Ovary (tissue), 10 donors: ENCODE measurements at places on chromosomes 6 and 20. TPM values are rescaled to one million over a fixed set of nuclear protein-coding genes. Genes with fewer than 3 reads are reported as not detected.
A peak's percentile ranks its signal among the peaks of the same experiment; 100 is the strongest.

ZNF165 gene
- polyA plus RNA-seq = 0.61 TPM

HMGA1 gene
- 2.4 TPM for polyA plus RNA-seq

DNA sequence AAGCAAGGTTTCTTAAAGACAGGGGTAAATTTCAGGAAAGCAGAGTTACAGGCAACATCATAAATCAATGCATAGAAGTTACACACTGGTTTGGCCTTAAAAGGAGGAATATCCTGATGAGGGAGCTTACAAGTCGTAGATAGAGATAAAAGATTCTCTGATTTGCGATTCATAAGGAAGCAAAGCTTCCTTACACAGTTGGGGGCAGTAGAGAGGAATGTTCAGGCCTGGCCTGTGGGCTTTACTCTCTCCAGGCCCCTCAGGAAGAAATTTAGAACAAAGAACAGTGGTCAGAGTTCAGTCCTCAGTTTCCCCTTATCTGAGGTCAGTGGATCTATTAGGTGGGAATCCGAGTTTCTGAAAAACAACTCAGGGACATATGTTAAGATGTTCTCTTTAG is 19.3 kb downstream of the HLA-C start:
- H3K4me1 ChIP-seq = no peaks in the 10 kb centered on the region
- H3K4me3 ChIP-seq = no peak overlapping the region
- H3K27ac ChIP-seq = no peak overlapping the region
- H3K27me3 ChIP-seq = no peaks in the 10 kb centered on the region
- DNase-seq = no peak

DNA sequence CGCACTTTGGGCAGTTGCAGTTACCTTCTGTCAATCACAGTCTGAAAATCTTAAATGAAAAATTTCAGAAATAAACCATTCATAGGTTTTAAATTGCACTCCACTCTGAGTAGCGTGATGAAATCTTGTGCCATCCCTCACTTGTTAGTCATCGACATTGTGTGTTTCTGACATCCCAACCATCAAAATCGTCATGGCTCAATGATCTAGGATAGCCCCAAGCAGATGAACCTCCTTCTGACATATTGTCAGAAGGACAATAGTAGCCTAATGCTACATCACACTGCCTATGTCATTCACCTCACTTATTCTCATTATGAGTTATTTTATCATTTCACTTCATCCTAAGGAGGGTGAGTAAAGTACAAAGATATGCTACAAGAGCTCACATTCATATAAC is 284.8 kb downstream of the PTPRK start:
- no peaks in the 10 kb centered on the region for H3K27me3 ChIP-seq
- DNase-seq = no peak
- no peak overlapping the region for H3K27ac ChIP-seq
- H3K4me3 ChIP-seq = no peak overlapping the region

TRIM15 gene
- polyA plus RNA-seq = not detected

IL17A gene
- polyA plus RNA-seq = not detected

- H3K27ac ChIP-seq = no peak overlapping the region
- DNase-seq = no peak
- no peak overlapping the region for H3K4me3 ChIP-seq
- no peaks in the 10 kb centered on the region for H3K27me3 ChIP-seq
These were observed 521 bp upstream of the LKAAEAR1 start for GRCh38 chr20:64084685-64085152.

RAET1L gene
- not detected for polyA plus RNA-seq

- H3K36me3 ChIP-seq = no peaks in the 10 kb centered on the region
- DNase-seq = no peak
- H3K27me3 ChIP-seq = no peaks in the 10 kb centered on the region
- H3K4me3 ChIP-seq = no peak overlapping the region
- no peak overlapping the region for H3K27ac ChIP-seq
- no peaks in the 10 kb centered on the region for H3K4me1 ChIP-seq
These were observed 159.4 kb downstream of the SIM1 start for GRCh38 chr6:100305209-100305869.

CTAGE9 gene
- polyA plus RNA-seq = not detected

GRCh38 chr20:17738154-17738553 is 38.4 kb downstream of the BANF2 start:
- H3K36me3 ChIP-seq = no peaks in the 10 kb centered on the region
- no peaks in the 10 kb centered on the region for H3K27me3 ChIP-seq
- H3K27ac ChIP-seq = no peak overlapping the region
- H3K4me3 ChIP-seq = no peak overlapping the region

DNA sequence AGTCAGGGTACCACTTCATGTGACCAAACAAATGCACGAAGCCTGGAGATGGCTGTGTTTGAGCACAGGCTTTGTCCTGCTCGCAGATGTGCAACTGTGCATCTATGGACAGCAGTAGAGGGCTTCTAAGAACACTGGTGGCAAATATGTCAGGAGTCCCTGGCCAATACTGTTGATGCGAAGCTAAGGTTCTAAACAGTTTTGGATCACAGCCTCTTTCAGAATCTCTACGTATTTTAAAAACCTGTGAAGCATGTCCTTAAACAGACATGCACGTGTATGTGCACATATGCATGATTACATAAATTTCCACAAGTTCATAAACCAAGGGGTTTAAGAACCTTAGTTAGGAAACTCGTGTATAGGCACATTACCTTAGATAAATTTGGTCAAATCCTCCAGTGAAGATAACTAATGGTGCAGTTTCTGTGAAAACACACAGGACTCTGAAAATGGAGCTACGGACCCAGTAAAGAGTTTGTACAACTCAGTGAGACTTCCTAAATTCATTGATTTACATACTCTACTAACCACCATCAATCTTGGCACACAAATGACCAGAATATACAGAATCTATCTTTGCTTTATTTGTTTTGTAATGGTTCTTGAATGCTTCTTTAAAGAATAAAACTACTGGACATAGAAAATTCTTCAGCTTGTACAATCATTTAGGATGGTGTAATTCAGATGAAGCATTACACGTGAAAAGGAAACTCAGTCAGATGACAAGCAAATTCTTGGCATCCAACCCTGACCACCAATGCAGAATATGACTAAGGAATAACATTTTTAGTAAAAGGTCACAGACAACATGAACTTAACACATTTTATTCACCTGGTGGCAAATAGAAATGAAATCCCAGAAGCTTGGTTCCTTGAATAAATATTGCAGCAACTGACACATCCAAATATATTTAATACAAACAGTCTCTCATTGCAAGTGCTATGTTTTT is 27.4 kb downstream of the KCNQ5 start:
- no peaks in the 10 kb centered on the region for H3K27me3 ChIP-seq
- H3K4me3 ChIP-seq = no peak overlapping the region
- H3K36me3 ChIP-seq = no peaks in the 10 kb centered on the region

DNA sequence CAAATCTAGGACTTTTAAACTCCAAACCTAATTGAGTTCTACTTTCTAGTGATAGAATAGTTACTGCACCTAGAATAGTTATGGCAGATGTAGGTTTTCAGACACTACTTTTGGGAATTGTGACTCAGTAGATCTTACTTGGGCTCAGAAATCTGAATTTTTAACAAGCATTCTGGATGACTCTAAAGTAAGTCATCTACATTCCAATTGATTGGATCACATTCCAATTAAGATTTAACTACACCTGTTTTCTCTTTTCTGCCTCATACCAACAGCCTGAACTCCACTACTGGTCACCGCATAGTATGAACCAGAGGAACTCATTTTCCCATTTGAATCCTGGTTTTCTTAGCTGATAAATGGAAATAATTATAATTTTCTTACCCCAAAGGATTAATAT is 49.5 kb upstream of the TFAP2D start:
- H3K36me3 ChIP-seq = no peaks in the 10 kb centered on the region
- H3K27me3 ChIP-seq = no peaks in the 10 kb centered on the region
- H3K4me1 ChIP-seq = no peaks in the 10 kb centered on the region
- H3K27ac ChIP-seq = no peak overlapping the region
- H3K4me3 ChIP-seq = no peak overlapping the region
- no peak for DNase-seq

DNA sequence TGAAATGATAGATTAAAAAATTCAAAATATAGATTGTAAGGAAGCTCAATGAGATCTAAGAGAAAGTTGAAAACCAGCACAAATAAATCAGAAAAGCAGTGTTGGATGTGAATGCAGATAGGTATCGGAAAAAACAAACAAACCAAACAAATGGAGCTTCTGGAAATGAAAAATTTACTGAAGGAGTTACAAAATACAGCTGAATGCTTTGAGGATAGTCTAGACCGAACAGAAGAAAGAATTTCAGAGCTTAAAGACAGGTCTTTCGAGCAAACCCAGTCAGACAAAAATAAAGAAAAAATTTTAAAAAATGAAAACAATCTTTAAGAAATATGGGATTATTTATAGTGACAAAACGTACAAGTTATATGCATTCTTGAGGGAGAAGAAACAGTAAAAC is 146.7 kb downstream of the FAM83B start:
- no peak overlapping the region for H3K27ac ChIP-seq
- H3K4me1 ChIP-seq = no peaks in the 10 kb centered on the region
- DNase-seq = no peak
- H3K36me3 ChIP-seq = no peaks in the 10 kb centered on the region
- H3K27me3 ChIP-seq = no peaks in the 10 kb centered on the region

DNA sequence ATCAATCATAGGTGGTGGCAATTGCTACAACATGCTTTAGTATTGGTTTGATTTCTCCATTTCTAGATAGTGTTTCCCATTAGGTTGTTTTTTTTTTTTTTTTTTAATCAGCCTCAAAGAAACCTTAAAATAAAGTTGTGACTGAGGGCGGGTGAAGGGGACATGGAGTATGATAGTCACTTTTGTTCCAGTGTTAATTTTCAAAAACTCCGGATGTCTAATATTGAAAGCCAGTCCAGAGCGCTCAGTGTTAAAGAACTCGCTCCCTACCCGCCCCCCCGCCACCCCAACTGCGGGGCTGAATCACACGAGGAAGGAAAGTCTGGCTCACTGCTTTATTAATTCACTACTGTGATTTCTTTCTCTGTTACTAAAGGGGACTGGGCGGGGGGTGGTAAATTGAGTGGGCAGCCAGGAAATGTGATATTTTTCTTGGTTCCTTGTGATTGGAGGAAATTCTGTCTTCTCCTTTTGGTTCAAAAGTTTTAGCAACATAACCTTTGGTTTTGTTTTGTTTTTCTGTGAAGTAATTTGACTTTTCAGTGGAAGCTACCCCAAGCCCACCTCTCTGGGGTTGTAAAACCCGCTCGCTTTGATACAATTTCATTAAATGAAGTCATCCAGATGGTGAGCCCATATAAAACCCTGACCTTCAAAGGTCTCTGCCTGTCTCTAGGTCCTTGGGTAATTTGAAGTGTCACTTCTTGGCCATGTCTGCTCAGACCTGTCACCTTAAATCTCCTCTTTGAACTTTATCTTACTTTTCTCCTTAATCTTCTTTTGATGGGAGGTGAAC is 38.0 kb downstream of the TNFAIP3 start:
- no peaks in the 10 kb centered on the region for H3K27me3 ChIP-seq
- no peaks in the 10 kb centered on the region for H3K36me3 ChIP-seq
- H3K4me1 ChIP-seq = no peaks in the 10 kb centered on the region
- DNase-seq = no peak

DNA sequence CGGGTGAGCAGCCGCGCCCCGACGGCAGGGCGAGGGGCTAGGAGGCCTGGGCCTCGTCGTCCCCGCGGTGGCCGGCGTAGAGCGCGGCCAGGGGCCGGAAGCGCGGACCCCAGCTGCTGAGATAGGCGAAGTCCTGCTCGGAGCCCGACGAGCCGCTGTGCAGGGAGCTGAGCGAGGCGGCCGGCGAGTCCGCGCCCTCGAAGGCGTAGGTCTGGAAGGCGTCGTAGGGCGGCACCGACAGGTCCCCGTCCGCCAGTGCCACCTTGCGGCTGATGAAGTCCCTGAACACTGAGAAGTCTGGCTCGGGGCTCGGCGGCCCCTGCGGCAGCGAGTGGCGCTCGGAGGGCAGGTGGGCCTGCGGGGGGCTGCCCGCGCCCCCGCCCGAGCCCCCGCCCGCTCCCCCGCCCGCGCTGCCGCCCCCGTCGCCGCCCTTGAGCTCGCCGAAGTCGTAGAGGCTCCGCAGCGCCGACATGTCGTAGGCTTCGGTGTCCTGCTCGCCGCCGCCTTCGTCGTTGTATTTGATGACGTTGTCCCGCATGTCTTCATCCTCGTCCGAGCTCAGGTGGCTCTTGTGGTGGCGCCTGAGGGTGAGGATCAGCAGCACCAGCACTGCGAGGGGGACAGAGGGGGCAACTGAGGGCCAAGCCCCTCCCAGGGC is 56.5 kb downstream of the CD40 start:
- H3K4me1 ChIP-seq = peaks cover 2% of the 10 kb centered on the region
- DNase-seq = peak; percentile 52
- H3K27ac ChIP-seq = no peak overlapping the region
- H3K36me3 ChIP-seq = no peaks in the 10 kb centered on the region

DNA sequence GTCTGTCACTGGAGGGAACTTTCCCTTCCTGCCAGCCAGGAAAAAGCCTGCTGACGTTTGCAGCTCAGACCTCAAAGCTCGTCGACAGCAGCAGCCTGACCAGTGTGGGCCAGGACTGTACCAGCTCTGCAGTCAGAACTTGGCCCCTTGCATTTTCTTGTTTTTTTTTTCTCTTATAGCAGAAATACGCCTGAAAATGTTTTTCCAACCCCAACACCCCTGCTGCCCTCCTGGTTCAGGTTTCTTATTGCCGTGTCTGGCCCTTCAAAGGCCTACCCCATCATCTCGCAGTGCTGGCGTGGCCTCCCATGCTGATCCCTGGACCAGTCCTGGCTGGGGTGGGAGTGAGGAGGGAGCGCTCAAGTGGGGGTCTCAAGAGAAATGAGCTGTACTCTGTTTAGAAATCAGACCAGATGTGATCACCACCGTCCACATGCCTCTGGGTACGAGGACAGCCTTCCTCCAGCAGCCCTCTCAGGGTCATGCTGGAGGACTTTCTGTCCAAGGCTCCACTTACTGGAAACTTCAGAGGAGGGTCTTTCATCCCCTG is 169.0 kb downstream of the FOXC1 start:
- no peaks in the 10 kb centered on the region for H3K27me3 ChIP-seq
- no peak overlapping the region for H3K27ac ChIP-seq
- DNase-seq = no peak
- peaks cover 3% of the 10 kb centered on the region for H3K4me1 ChIP-seq
- H3K36me3 ChIP-seq = no peaks in the 10 kb centered on the region
- no peak overlapping the region for H3K4me3 ChIP-seq

GRCh38 chr6:34018961-34019606 is 126.8 kb downstream of the GRM4 start:
- H3K27ac ChIP-seq = no peak overlapping the region
- no peaks in the 10 kb centered on the region for H3K4me1 ChIP-seq
- H3K36me3 ChIP-seq = no peaks in the 10 kb centered on the region
- no peak for DNase-seq

DNA sequence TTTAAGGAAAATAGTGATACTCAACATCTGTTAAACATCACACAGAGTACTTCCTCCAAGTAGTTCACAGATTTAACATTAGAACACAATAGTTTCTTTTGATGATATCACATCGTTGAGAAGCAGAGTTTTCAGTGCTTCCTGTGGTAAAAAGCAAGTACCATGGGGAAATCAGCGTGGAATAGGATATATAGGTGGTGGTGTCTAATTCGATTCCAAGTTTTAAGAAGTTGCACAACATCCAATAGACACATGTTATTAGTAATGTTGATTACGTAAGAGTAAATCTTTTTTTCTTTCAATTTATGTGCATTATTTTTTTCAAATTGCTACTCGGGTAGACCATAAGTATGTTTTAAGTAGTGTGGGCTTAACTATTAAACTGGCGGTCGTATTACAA is 360.7 kb downstream of the NKAIN2 start:
- no peak overlapping the region for H3K27ac ChIP-seq
- no peak overlapping the region for H3K4me3 ChIP-seq
- no peaks in the 10 kb centered on the region for H3K4me1 ChIP-seq

KCNK16 gene
- polyA plus RNA-seq = not detected

KCNS1 gene
- polyA plus RNA-seq = 0.02 TPM

UTRN gene
- polyA plus RNA-seq = 27.6 TPM

TSPO2 gene
- not detected for polyA plus RNA-seq
